ENCODE measurements at places on chromosomes 1 and 21.
A peak's percentile ranks its signal among the peaks of the same experiment; 100 is the strongest.

DNA sequence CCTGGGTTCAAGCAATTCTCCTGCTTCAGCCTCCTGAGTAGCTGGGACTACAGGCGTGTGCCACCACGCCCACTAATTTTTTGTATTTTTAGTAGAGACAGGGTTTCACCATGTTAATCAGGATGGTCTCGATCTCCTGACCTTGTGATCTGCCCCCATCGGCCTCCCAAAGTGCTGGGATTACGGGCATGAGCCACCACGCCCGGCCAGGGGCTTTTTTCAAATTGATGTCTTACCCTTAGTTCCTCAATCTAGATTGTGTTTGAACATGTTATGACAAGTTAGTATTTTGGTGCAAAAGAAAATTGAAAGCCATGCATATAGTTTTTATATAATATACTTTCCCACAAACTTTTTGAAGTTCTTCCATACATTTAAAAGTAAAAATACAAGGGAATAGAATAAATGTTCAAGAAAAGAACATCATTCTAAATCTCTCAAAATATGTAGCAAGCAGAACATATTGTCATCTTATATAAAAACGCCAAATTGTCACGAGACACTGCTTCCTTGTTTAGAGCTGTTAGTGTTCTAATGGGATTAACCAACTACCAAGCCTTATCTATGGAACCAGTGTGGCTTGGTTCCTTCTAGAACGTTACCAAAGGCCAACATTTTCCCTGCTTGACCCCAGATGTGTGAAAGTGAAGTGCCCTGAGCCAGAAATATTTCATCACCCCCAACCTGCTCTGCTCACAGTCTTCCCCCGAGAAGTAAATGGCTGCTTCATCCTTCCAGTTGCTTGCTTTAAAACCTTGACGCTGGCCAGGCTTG lies 9.5 kb upstream of the PLEKHM2 start:
- DNase-seq, result no peak

DNA sequence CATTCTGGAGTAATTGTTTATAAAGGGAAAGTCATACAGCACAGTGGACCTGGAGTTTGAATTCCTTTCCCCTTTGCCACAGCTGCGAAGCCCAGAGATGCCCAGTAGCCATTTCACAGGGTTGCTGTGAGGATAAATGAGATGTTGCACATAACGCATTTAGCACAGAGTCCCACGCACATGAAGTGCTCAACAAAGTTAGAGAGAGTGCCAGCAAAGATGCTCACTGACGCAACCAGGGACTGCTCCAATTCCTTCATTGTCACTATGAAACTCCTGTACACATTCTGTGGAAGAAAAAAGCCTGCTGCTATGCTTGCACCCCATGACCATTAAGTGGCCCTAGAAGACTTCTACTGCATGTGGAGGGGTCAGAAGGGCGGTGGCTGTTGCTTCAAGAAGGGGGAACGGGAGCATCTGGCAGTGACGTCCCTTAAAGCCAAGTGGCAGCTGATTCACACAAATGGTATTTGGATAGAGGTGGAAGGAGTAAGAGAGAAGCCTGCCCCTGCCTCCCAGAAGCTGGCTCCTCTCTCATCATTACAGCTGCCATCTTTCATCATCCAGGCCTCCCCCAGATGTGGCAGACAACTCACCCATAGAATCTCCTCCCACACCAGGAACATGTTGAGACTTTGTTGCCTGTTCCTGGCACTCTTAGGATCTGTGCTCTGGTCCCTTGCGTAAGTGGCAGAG lies 26.5 kb upstream of the VAV3 start:
- DNase-seq, result no peak

DNA sequence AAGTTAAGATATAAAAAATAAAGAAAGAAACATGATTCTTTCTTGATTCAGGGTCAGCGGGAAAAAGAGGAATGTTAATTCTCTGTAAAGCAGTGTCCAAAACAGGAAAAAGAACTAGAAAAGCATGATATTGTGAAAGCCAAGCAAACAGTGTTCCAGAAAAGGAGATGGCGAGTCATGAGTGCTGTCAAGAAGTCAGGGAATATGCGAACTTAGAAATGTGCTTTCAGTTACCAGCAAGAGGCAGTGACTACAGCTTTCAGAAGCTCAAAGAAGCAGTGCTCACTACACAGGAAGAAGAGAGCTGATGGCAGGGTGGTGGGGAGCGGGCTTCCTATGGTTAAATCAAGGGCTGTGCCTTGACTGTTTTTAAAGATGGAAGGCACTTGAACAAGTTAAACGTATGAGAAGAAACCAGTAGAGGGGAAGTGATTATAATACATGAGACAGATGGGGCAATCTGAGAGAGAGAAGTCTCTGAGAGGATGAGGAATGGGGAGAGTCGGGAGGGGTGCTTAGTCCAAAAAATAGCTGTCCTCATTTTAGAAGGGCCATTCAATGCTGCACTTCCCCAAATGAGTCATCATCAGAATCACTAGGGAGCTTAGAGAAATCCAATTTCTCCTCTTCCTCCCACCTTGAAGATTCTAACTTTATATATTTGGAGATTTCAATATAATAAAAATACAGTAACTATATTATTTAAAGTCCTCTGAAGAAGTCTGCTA lies 90.4 kb downstream of the KCNK1 start:
- no peak for DNase-seq

GRCh38 chr1:109906160-109906838 lies 4.3 kb upstream of the CSF1 start:
- DNase-seq, result no peak

- DNase-seq, result peak; percentile 52
Observed at GRCh38 chr1:25774921-25775771, 24.8 kb upstream of the SELENON start.

GRCh38 chr1:63173161-63173560 lies 149.2 kb upstream of the FOXD3 start:
- DNase-seq, result no peak

- no peak for DNase-seq
Observed at GRCh38 chr1:200437088-200437487, 27.3 kb upstream of the ZNF281 start.

GRCh38 chr1:168553680-168554553 lies 10.1 kb upstream of the XCL2 start:
- no peak for DNase-seq

- DNase-seq, result no peak
Observed at GRCh38 chr1:193730017-193730416, 543.6 kb upstream of the B3GALT2 start.

DNA sequence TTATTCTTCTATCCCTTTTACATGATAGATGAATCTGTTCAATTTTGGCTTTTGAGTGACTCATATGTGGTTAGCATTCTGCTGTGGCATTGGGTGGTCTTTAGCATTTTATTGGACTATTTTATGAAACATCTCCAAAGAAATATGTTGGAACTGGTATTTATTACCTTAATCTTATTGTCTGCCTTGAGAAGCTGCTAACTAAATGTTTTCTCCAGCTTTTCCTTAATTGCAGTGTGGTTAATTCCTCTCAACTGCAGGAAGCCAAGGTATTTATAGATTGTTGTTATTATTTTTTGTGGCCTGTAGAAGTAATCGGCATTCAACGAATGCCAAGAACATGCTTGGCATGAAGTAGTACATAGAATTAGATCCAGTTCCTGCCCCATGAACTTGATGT lies 64.1 kb downstream of the NOS1AP start:
- DNase-seq, result no peak
